ENCODE measurements at places on chromosomes 11 and 22.

GRCh38 chr22:18078329-18079041, 695 bp downstream of the PEX26 start:
- peak; percentile 15 for DNase-seq

GRCh38 chr11:2557381-2557780, 112.6 kb downstream of the KCNQ1 start:
- no peak for DNase-seq

- DNase-seq: peak; percentile 42
These were observed 14.2 kb downstream of the ARRB1 start for GRCh38 chr11:75337195-75337654.

DNA sequence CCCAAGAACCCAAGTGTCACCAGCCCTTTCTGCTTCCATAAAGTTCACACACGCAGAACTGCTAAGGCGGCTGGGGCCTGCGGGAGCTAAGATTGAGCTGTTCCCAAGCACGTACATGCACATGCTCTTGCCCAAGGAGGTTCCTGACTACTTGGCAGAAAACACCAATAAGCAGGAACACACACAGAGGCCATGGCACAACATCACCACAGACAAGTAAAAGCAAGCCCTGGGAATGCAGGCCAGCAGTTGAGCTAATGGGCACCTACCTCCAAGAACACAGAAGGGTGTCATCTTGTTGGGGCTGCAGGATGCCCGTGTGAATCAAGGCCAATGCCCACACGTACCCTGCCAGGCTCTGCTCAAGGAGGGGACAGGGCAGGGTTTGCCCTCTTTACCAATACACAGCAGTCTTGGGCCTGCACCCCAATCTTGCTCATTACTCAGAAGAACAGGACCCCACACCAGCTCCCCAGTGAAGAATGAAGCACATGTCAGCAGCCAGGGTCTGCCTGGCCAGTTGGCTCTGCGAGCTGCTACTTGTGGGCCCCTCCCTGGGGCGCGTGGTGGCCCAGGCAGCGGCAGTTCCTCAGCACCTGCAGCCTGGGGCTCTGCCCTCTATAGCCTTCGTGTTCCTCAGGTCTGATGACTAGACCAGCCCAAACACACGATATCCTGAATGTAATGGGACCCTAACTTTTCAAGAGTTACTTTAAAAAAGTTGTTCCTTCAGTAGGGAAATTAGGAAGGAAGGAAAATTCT, 32.3 kb upstream of the CYP2D6 start:
- no peak for DNase-seq

DNA sequence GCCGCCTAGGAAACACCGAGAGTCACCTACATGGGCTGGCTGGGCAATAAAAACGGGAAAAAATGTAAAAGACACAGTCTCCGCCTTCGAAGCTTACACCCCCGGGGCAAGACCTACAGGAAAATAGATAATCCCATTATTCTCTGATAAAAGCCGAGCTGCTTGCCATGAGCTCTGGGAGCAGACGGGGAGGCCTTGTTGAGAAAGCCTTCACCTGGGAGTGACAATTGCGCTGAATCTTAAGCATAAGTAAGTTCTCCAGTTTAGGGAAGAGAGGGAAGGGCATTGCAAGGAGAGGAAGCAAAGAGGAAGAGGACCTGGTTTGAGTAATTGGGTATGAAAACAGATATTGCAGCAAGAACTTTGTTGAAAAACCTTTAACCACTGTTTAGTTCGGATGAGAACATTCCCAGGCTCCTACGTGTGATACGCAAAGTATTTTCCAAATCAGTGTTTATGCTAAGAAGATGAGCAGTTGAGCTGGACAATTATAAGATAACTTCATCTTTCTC, 813 bp upstream of the BTBD10 start:
- DNase-seq: no peak

- no peak for DNase-seq
These were observed 1.1 kb downstream of the PICALM start for GRCh38 chr11:86067851-86068137.

DNA sequence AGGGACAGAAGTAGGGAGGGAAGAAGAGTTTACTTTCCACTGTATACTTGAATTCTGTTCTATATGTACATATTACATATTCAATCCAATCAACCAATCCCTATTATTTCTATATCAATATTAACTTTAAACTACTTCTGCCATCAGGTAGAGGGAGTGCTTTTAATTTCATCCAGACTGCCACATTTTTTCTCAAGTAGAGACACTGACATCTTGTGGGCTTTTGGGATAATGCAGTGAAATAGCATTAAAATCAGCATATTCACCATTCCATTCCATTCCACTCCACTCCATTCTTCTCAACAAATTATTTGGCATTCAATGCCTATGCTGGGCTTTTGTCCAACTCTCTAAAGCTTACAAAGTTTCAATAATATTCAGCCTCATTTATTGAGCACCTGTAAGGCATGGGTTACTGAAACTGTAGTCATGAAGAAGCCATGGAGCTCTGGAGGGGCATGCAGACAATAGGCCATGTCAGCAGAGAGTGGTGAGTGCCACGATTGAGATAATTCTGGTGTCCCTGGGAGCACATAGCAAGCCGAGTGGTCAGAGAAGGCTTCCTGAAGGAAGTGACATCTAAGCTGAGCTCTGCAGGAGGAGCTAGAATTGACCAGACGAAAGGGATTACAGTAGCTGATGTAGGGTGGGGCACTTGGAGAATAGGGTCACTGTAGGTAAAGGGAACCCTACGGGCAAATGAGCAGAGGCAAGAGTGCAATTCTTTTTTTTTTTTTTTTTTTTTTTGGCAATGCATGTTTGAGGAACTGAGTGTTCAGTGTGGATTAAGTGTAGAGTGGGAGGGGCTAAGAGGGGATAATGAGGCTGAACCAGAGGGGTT, 12.8 kb upstream of the CLPB start:
- DNase-seq: peak; percentile 73

GRCh38 chr11:97905101-97905500, 1115.6 kb upstream of the CNTN5 start:
- no peak for DNase-seq

DNA sequence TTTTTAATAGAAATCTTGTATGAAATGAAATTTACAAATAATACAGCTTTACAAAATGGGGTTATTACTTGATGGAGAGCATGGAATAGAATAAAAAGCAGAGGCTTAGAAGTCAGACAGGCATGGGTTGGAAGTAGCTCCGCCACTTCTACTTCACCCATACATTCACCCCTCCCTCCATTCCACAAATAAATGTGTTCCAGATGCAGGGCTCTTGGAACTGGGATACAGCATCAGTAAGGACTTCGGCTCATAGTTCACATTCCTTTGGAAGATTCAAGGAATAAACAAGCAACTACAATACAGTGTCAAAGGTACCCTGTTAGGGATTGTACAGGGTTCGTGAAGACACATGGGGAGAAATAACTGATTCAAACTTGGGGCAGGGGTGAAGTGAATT, 156.8 kb downstream of the WNT11 start:
- no peak for DNase-seq

DNA sequence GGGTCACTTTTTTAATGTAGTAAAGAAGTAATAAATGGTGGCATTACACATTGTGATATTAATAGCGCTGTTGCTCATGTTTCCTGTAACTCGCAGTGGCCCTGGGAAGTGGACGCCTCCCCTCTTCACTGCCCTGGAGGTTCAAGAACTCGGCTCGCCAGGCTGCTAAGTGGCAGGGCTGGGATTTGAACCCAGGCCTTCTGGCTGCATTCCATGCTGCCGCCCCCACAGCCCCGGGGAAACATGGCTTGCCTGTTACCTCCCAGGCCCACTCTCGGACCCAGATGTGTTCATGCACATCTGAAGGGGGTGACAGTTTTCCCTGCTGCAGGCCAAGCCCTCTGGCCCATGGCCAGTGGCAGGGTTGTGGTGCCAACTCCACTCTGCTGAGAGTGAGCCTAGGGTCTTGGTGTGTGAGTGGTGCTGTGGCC, 25.0 kb upstream of the MGAT3 start:
- peak; percentile 24 for DNase-seq

- no peak for DNase-seq
These were observed 2.9 kb upstream of the PRDM11 start for GRCh38 chr11:45143494-45143893.

GRCh38 chr22:27138471-27138870, 481.1 kb downstream of the MIAT start:
- DNase-seq: no peak

GRCh38 chr11:76302996-76303395, 77.9 kb downstream of the THAP12 start:
- no peak for DNase-seq

- no peak for DNase-seq
These were observed 37.6 kb downstream of the MAP6 start for GRCh38 chr11:75631086-75631730.

DNA sequence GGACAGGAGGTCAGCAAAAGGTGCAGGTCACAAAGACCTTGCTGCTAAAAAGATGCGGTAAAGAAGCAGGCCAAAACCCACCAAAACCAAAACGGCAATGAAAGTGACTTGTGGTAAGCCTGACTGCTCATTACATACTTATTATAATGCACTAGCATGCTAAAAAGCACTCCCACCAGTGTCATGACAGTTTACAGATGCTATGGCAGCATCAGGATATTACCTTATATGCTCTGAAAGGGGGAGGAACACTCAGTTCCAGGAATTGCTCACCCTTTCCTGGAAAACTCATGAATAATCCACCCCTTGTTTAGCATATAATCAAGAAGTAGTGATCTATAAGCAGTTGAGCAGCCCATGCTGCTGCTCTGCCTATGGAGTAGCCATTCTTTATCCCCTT, 45.2 kb upstream of the SLC5A12 start:
- DNase-seq: peak; percentile 15

DNA sequence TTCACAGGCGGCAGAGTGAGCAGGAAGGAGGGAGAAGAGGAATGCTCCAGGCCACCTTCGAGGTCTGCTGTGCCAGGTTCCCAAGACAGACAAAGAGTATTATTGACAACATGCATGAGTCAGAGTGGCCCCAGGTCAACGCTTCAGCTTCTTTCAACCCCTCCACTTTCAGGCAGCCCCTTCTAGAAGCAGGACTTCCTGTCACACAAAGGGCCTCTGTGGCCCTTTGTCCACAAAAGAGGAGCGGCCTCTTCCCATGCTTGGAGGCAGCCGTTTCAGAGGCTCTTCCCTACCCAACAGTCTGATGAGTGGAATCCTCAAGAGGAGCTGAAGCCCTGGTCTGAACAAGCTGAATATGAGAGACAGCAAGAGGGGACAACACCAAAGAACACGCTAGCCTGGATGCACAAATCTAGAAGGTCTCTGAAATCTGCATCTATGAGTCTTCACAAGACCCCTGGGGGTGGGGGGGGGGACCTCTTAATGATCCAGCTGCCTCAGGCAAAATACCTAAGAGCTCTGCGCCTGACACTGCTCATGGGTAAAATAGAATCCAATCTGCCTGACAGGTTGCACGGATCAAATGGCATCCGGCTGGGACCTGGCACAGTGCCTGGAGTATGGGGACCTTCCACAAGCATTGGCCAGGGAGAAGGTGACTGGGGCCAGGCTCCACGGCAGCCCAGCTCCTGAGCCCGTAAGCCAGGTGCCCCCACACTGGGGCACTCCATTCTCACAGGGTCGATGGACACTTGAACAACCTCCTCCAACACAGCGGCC, 67.5 kb downstream of the PACSIN2 start:
- no peak for DNase-seq

GRCh38 chr11:19838994-19839768, 126.5 kb downstream of the NAV2 start:
- no peak for DNase-seq

DNA sequence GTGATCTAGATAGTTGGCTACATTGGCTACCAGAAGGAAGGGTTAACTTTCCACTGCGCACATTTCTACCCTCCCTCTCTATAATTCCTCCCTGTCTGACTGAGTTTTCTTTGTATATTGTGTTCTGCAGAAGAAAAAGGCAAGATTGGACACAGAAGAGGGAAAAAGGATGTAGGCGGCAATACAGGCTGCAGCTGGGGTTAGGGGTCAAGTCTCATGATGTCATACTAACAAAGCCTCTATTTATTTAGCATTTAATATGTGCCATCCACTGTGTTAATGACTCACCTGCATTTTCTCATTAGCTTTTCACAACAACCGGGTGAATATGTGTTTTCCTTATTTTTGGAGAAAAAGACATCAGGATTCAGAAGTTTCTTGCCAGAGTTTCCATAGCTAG, 2.0 kb downstream of the FAM83F start:
- no peak for DNase-seq

- DNase-seq: peak; percentile 85
These were observed 11.3 kb upstream of the RHOD start for GRCh38 chr11:67045314-67045713.

GRCh38 chr11:61334434-61335354, 1.7 kb downstream of the TKFC start:
- peak; percentile 46 for DNase-seq

- no peak for DNase-seq
These were observed 87.0 kb downstream of the GRK3 start for GRCh38 chr22:25651332-25652085.

GRCh38 chr22:26330971-26331625, 98.0 kb upstream of the ASPHD2 start:
- DNase-seq: peak; percentile 26

GRCh38 chr11:107733518-107733917, 21.7 kb upstream of the SLN start:
- DNase-seq: peak; percentile 47

- DNase-seq: no peak
These were observed 78.3 kb downstream of the LRRC32 start for GRCh38 chr11:76592025-76592914.

- DNase-seq: no peak
These were observed 73.8 kb downstream of the FAM76B start for GRCh38 chr11:95715777-95716241.

GRCh38 chr11:44848203-44848962, 102.3 kb downstream of the TP53I11 start:
- DNase-seq: no peak

DNA sequence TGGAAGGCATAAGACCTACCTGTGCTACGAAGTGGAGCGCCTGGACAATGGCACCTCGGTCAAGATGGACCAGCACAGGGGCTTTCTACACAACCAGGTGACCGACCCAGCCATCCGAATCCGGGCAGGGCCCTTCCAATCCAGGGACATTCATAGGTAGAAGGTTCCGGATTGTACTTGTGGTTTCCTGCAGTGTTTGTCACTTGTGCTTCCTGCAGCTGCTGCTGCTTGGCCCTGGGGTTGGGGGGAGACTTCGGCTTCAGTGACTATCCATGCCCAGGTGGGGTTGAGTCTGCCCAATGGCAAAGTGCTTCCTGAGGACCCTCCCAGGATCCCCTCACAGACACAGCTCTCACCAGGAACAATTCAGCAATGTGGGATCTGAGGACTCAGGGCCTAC, 2.2 kb downstream of the APOBEC3A start:
- DNase-seq: no peak

DNA sequence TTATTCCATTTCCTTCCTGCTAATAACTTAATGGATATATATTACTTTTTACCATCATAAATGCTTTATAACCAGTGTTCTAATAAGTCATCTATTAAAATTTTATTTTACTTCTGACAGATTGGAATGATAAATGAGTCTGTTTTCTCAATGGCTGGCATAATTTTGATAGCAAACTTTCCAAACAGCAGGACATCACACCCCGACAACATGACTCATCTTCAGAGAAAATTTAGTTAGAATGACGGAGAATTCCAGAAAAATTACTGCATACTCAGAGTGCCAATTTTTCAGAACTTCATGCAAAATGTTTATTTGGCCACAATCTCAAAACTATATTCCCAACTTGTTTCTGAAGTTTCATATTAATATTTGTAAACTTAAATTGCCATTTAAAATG, 174.4 kb downstream of the SWAP70 start:
- peak; percentile 47 for DNase-seq
